ENCODE measurements at places on chromosomes 4 and X.

- no peak for DNase-seq
Observed at GRCh38 chr4:175341203-175341755, 423.1 kb downstream of the ADAM29 start.

DNA sequence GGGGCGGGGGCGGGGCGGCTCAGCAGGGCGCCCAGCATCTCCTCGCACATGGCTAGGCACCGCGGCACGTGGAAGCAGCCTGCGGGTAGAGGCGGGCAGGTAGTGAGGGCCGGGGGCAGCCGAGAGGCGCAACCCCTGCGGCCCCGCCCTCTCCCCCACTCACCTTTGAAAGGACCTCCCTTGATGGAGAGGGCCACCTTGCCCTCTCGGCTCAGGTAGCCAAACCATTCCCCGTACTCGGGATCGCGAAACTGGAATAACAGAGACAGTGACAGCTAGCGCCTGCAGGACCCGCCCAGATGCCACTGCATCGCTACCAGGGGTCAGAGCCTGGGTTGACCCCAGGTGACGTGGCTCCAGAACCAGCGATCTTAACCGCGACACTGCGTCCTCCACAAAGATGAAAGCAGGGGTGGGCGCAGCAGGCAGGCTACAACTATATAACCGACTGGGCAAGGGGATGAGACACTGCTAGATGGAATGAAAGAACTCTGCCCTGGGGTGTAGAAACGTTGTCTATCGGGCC, 552 bp upstream of the NAA10 start:
- no peak for DNase-seq

DNA sequence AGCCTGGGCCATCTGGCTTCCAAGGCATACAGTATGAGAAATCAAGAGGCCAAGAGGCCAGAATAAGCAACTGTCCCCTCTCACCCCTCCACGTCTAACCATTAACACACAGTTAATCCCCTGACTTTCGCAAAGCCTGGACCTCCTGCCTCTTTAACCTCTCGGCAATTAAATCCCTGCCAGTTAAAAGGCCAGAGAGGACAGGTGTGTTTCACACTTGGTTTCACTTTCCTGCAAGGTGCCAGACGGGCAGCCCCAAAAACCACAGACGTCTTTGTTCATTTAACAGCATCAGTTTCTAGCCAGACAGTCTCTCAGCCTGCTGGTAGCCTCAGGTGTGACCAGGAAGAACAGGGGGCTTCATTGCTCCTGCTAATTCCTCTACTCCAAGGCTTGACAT, 91.1 kb upstream of the KIT start:
- DNase-seq: no peak

- no peak for DNase-seq
Observed at GRCh38 chrX:85326234-85327059, 53.0 kb downstream of the POF1B start.

GRCh38 chr4:16222957-16223527, 3.2 kb downstream of the TAPT1 start:
- DNase-seq: no peak

- no peak for DNase-seq
Observed at GRCh38 chr4:127240764-127241105, 392.0 kb upstream of the INTU start.

DNA sequence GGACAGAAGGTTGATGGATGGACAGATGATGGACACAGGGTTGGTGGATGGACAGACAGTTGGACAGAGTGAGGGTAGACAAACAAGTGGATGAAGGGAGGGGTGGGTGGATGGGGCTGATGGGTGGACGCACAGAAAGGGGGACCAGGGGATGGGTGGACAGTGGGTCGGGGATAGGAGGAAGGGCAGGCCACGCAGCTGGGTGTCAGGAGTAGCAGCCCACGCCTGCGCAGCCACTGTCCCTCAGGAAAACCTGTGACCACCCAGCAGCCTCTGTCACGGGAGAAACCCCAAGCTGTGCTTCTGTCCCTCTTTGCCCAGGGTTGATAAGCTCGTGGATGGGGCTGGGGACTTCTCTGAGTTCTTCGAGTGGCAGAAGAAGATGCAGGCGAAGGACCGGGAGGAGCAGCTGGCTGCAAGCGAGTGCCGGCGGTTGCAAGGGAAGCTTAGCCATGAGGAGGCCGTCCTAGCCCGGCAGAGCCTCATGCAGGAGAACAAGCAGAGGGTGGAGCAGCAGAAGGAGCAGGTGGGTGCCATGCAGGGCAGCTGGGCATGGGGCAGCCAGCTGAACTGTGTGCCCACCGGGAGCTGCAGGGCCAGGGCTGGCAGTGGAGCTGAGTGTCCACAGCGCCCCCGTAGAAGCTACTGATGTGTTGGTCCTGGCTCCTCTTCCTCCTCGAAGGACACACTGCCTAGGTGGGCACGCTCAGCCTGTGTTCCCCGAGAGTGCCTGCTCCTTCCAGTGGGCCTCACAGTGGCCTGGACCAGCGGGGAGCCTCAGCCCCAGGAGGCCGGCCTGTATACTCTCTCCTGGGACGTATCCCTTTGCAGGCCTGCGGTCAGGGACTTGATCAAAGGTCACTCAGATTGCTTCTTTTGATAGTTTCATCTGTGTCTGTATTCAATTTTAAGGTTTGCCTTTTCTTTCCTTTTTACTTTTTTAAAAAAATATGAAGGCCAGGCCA, 16.8 kb upstream of the RNF4 start:
- no peak for DNase-seq

DNA sequence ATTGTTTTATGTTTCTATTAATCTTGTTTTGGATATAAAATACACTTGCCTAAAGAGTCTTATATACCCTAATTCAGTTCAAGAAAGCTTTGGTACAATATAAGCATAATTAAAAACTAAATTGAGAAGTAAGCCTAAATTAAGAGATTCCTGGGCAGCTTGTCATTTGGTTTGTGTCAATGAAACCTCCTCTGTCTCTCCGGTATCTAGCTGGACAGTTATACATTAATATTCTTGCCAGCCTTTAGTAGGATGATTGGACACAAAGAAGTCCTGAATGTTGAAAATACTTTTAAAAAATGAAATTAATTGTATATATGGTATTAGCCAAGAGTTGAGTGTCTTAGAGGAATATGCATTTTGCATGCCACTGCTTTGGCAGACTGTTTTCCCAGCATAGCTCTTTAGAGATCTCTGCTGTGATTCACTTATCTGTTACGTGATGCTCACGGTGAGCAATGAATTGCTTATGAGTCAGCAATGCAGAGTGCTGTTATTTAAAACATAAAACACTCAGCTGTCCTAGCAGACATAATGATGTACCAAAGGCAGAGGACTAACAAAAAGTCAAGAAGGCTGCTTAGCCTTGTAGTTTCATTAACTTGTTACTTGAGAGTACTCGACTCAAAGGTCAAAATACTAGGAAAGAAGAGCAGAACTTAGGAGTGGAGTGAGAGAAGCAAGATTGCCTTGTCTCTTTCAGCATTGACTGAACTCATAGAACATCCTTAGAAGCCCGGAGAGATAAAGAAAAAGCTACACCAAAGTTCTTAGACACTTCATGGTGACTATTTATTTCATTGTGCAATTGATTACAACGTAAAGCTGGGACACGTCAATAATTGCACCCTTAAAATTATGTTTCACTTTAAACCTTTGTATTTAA, 1296.1 kb upstream of the PCDH7 start:
- no peak for DNase-seq

DNA sequence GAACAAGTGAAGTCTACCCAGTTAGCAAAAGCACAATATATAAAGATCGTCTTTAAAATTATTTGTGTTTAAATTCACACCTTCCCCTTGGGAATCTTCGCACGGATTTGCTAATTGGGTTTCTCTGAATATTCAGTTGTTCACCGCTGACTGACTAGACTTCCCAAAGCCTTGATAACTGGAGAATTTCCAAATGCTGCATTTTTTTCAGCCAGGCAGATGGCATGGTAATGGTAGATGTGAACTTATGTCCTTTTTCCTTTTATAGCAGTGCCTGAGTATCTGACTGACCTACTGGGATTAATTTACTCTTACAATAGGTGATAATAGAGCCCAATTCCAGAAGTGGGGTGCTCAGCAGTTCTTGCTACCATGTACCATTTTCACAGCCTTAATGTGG, 548.1 kb downstream of the PACRGL start:
- no peak for DNase-seq

DNA sequence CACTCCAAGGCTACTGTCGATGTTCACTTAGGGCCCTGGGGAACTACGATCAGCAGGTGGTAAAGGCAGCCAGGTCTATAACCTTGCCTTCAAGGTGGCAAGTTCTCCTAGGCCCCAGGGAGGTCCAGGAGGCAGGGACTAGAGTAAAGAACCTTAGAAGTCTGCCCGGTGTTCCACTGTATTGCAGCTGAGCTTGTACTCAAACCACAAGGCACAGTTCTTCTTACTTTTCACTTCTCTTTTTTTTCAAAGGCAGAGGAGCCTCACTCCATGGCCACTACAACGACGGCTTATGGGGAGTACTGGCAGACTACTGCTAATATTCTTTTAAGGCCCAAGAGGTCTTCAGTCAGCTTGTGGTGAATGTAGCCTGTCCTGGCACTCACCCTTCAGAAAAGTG, 78.8 kb upstream of the GPR174 start:
- DNase-seq: no peak

- DNase-seq: no peak
Observed at GRCh38 chr4:124953061-124953460, 240.5 kb upstream of the ANKRD50 start.

GRCh38 chr4:189785257-189785656, 155.4 kb upstream of the FRG1 start:
- no peak for DNase-seq

DNA sequence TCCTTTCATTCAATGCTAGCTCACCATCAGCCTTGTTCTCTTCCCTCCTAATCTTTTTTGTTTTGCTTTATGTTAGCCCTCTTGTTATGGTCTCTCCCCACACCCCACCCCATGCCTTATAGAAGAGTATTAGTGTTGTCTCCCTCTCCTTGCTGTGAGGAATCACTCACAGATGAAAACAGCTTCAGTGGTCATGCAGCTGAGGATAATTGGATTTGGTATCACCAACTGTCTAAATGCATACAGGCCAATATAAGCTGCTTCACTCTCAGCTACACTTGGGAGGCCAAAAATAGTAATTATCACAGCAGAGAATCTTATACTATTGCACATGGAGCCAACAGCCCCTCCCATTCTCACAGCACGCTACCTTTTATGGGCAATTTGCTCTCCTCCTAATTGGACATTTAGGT, 494.6 kb upstream of the FAM241A start:
- no peak for DNase-seq

DNA sequence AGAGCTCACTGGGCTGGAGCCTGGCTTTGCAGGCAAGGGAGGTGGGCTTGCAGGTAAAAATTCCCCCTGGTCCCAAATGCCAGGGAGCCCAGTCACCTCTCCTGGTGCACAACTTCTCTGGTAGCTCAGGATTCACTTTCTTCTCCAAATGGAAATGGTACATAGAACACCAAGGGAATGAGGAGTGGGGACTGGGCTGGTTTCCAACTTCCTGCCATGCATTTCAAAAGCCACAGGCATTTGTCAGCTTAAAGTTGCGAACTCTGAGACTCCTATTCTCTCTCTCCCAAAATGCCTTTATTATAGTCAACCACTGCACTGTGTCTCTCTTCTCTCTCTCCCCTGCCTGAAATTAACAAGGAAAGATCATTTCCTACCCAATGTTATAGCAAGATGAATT, 177.3 kb downstream of the GRIA3 start:
- DNase-seq: no peak

DNA sequence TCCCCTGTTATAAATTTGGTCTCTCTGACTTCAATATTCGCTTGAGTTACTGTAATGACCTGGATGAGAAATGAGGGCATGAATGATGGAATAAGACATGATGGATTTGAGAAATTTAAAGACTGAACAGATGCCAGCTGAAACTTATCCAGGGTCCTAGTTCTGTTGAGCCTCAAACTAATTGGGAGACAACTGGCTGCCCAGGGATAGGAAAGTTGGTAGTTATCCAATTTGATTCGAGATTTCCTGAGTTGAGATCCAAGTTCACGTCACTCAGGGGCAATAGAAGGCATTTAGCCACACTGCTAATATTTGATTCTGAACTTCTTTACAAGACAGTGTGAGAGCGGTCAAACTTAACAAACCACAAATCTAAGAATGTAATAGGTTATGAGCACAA, 159.0 kb upstream of the CXCL13 start:
- DNase-seq: no peak

GRCh38 chr4:29559286-29559685, 1160.9 kb upstream of the PCDH7 start:
- no peak for DNase-seq

- peak; percentile 5 for DNase-seq
Observed at GRCh38 chr4:128844931-128845330, 35.4 kb downstream of the JADE1 start.

DNA sequence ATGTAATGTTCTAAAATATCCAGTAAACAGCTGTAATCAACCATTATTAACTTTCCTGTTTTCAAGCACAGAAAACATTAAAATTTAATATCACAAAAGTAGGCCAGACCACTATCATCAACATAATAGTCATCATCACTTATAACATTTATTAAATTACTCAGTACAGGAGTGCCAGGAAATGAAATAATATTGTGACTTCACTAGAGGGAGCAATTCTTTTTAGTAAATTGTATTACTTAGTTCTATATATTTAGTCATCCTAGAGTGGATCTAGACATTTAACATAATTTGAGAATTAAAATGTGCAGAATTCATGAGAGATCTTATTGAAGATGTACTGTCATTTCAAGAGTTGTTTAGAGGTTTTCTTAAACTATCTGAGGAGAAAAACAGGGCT, 33.6 kb downstream of the PITX2 start:
- DNase-seq: no peak

GRCh38 chr4:32025851-32026459, 1305.8 kb downstream of the PCDH7 start:
- no peak for DNase-seq

DNA sequence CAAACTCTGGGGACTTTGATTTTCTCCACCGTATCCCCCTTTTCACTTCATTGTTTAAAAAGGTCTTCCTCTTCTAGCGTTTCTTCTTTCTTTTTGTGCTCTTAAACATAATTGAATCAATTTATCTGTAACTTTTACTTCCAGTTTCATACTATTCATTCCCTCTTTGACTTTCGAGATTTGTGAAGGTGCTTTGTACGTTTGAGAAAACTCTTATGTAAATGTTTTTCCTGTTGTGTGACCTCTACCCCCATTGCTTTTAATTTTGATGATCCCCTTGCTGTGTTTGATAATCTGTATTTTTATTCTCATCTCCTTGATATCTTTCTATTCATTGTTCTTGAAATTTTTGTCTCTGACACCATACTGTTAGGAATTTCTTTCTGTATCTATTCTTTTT, 4.8 kb downstream of the USP38 start:
- no peak for DNase-seq

DNA sequence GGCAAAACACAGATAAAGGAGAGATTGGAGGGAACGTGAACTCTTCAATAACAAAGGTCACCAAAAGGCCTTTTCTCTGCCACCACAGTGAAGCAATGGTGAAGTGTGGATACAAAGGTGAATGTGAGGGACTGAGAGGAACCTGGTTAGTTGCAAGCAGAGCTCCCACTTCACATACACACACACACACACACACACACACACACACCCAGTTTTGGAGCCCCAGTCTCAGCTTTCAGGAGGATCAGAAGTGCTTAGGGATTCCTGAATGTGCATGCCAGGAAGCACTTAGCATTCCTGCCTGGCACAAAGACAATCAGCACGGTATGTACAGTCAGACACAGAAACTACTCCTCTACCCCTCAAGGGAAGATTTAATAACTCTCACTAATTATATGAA, 71.5 kb downstream of the ARHGEF9 start:
- DNase-seq: no peak

- DNase-seq: no peak
Observed at GRCh38 chrX:24242649-24243175, 71.2 kb downstream of the SUPT20HL2 start.

All from hypothalamus (tissue), 51 donors.